Temporal lobe (tissue), 4 donors: ENCODE measurements at places on chromosomes 4 and X. TPM values are rescaled to one million over a fixed set of nuclear protein-coding genes. Genes with fewer than 3 reads are reported as not detected.

APBB2 gene
- 81.4 TPM for total RNA-seq

GAGE2A gene
- total RNA-seq: not detected

MTMR8 gene
- 3.2 TPM for total RNA-seq

TXK gene
- 0.98 TPM for total RNA-seq

GRID2 gene
- 30.7 TPM for total RNA-seq
